DMS153 (cell line): ENCODE measurements at places on chromosomes 11 and 22.

GRCh38 chr22:38262051-38262795 is 10.6 kb downstream of the TMEM184B start:
- DNase-seq = no peak

- DNase-seq = no peak
Observed at GRCh38 chr11:762421-763072, 14.7 kb downstream of the GATD1 start.

GRCh38 chr11:121589946-121590537 is 137.3 kb upstream of the SORL1-AS1 start:
- no peak for DNase-seq

- no peak for DNase-seq
Observed at GRCh38 chr11:34192481-34193401, 87.3 kb downstream of the NAT10 start.

DNA sequence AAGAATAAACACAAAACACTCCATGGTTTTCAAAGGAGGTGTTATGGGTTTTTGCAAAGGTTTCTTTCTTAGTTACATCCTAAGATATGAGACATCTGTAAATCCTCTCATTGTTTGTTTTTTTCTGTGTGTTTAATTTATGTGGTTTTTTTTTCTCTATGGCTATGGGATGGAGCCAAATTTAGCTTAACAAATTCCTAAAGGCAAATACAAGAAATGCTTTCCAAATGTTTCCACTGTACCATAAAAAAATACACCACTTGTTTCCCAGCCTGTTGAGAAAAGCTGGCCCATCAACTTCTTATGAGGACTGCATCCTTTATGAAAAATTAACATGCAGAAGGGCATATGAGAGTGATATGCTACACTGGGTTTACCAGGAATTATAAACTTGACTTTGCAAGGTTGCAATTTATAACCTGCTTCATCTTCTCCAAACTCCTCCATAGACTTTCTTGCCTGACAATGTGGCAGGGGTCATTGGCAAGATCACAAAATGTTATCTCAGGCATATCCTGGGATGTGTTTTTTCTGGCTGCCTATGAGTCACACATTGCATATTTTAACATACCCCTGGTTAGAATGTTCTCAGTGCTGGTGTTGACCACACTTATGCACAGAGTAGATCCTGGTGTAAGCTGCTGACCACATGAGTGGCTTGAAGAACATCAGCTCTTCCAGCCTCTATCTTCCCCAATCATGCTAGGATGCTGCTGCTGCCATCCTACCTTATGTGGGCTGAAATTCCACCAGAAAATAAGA is 137.6 kb upstream of the TTC12 start:
- no peak for DNase-seq

GRCh38 chr11:17786824-17787525 is 52.4 kb downstream of the KCNC1 start:
- DNase-seq = no peak

- DNase-seq = no peak
Observed at GRCh38 chr22:49959782-49960158, 802 bp upstream of the PIM3 start.

- no peak for DNase-seq
Observed at GRCh38 chr11:80355251-80355650, 914.4 kb upstream of the TENM4 start.

- DNase-seq = no peak
Observed at GRCh38 chr22:39545386-39546365, 13.1 kb upstream of the RPS19BP1 start.

DNA sequence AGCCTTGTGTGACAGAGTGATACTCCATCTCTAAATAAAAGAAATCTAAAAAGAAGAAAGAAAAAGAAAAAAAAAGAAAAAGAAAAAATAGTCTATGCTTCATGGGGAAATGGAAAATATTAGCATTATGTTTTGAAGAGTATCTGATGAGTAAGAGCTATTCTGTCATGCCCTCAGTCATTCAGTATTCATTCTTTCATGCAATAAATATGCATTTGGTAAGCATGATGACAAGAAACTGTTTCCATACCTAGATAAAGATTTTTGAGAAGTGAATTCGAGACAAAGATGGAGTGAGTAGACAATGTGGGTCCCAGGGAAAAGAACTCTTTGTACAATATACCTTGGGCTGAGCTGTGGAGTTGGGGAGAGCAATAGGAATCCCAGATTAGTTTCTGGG is 6.2 kb upstream of the IFTAP start:
- DNase-seq = no peak

DNA sequence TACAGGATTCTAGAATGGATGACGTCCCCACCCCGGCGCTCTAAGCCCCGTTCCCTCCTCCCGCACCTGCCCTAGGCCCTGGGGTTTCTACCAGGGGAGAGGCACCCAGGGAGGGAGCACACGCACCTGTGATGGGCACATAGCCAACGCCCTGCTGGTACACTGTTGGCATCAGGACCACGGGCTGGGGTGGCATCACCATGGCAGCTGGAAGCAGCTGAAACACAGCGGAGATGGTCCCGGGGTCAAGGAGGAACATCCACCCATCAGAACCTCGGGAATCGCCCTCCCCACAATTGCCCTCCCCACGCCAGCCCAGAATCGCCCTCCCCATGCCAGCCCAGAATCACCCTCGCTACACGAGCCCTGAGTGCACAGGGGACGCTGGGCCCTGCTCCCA is 23.6 kb downstream of the TOLLIP start:
- DNase-seq = no peak

DNA sequence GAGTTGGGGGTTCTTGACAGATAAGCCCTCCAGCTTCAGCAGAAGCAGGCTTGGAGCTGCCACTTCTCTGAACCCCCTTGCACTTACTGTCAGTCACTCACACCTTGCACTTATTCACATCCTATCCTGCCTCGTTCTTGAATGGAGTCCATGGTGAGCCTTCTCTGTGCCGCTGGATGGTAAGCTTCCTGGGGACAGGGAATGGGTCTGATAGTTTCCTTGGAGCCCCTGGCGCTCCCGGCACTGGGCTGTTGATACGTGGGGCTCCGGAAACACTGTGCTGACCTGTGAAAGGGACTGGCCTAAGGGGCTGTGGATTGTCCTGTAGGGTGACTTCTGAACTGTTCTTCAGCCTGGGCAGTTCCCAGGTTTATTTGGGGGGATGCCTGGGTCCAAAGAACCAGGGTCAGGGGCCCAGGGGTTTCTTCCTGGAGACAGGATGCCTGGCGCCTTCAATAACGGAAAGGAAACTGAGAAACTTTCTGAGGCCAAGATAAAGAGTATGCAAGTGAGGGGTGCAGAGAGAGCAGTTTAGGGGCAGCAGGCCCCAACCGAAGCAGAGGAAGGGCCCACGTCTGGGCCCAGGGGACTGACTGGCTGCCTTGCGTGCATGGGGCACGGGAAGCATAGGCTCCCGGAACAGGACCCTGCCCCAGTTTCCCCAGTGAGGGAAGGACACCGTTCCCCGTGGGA is 709 bp upstream of the ST3GAL4 start:
- DNase-seq = no peak

- DNase-seq = no peak
Observed at GRCh38 chr11:110100476-110101240, 7.5 kb downstream of the ZC3H12C start.

DNA sequence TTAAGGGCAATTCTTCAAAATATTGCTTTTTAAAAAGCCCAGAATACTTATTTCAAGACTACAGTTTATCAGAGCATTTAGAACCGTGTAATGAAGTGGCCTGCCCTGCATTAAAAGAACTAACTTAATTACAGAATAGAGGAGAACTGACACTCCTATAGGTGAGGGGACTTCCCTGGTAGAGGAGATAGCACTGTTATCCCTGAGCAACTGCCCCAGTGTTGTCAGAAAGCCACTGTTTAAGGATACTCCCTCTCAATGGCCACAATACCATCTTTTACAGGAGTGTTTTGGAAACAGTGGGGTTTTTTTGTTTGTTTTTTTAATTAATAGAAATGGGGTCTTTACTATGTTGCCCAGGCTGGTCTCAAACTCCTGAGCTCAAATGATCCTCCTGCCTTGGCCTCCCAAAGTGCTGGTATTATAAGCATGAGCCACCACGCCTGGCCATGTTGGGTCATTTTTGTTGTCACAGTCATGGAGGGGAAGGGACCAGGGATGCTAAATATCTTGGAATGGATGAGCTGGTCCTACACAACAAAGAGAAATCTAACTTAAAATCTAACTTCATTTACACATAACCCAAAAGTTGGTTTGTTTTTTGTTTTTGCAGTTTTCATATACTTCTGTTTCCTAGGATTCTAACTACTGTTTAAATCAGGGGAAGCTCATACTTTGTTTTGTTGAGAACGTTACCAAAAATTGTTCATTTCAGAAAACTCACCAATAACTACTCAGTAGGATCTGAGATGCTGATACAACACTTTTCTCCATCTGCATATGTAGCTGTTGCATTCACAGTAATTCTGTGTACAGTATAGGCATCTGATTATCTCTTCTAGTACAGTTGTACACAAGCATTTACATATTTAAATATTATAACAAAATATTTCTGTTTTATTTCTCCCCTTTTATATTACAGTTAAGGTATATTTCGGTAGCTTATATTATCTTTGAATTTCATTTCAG is 8.1 kb downstream of the RPL27A start:
- no peak for DNase-seq

DNA sequence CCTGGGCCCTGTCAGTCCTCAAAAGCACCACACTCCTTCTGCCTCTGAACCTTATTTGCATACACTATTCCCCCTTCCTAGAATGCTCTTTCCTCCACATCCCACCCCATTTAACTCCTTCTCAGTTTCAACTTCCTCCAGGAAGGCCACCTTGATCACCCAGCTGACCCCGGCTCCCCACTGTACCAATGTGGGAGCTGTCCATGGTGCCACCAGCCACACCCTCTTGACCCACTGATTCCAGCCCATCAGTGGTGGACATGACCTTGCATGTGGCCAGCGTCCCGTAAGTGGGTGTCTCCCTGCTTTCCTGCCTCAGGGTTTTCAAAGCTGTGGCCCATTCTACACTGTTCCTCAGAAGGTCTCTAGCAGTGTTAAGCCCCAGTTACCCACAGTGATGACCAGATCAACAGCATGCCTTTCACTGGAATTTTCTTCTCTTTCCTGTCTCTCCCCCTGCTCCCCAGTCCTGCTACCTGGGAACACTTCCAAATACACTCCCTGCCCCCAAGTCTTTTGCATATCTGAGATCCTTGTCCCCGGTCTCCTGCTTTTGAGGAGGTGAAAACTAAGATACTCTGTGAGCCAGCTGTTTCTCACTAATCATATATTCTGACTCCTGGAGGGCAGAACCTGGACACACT is 346.6 kb downstream of the MN1 start:
- no peak for DNase-seq

DNA sequence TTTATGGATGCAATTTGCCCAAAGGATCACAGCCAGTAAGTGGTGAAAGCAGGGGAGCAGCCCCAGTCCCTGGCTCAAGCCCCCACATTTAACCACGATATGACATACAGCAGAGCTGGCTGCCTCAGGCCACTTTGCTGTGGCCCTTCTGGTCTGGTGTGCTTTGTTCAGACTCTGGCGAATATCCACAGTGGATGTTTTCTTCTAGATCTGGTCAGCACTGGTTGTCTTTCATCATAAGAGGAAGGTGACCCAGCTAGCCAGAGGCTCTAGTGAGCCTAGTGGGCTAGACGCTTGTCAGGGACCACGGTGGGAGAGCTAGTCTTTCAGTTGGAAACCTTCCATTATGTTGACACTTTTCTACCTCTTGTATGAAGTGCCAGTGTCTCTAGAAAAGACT is 42.5 kb downstream of the DGCR2 start:
- DNase-seq = no peak

- DNase-seq = no peak
Observed at GRCh38 chr11:120121914-120122473, 15.9 kb downstream of the TRIM29 start.

DNA sequence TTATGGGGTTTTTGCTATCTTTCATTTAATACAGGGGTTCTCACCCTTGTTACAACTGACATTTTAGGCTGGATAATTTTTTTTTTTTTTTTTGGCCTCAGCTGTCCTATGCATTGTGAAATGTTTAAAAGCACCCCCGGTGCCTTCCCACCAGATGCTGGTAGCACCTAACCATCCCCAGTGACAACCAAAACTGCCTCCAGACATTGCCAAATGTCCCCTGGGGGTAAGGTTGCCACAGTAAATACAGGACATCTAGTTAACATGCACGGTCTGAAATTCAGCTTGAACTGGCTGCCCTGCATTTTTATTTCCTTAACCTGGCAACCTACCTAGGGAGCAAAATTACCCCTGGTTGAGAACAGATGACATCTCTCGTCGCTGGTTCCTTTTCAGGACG is 72.4 kb downstream of the CYTH4 start:
- no peak for DNase-seq

- DNase-seq = no peak
Observed at GRCh38 chr11:1221848-1222311, 986 bp upstream of the MUC5B start.

GRCh38 chr22:50009765-50010675 is 2.5 kb downstream of the IL17REL start:
- no peak for DNase-seq

- DNase-seq = no peak
Observed at GRCh38 chr11:12674571-12674935, 332 bp downstream of the TEAD1 start.

- no peak for DNase-seq
Observed at GRCh38 chr11:95304777-95305176, 73.8 kb upstream of the SESN3 start.

DNA sequence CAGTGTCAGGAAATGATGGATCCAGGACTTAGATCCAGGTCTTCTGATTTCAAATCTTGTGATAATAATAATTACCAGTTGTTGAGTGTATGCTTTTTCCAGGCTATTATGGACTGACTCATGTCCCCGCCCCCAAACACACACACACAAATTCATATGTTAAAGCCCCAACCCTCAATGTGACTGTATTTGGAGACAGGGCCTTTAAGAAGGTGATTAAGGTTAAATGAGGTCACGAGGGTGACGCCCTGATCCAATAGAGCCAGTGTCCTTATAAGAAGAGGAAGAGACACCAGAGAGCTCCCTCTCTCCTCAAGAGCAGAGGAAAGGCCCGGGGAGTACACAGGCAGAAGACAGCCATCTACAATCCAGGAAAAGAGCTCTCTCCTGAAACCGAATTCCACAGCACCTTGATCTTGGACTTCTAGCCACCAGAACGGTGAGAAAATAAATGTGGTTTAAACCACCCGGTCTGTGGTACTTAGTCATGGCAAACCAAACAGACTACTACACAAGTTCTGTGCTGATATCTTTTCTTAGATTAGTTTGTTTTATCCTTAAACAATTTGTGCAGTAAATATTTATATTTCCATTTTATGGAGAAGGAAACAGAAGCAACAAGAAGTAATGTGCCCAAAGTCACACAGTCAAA is 8.2 kb downstream of the TMPRSS5 start:
- DNase-seq = no peak

GRCh38 chr22:37330200-37331033 is 48.1 kb downstream of the CYTH4 start:
- peak; percentile 28 for DNase-seq

DNA sequence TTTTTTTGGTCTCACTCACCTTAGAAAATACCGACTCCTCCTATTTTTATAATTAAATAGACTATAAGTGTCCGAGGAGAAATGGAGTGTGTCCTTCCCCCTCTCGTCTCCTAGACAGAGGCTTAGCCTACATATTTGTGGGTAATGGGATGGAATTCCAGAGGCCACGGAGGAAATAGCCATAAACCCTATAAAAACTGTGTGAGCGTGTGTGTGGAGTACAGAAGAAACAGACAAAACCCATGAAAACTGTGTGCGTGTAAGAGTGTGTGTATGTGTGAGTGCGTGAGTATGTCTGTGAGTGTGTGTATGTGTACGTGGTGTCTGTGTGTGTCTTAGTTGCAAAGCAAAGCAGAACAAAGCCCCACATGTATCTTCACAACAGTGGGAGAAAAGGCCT is 883.5 kb downstream of the OPCML start:
- DNase-seq = no peak
